ENCODE measurements at places on chromosomes 16 and 17. TPM values are rescaled to one million over a fixed set of nuclear protein-coding genes. Genes with fewer than 3 reads are reported as not detected.

DNA sequence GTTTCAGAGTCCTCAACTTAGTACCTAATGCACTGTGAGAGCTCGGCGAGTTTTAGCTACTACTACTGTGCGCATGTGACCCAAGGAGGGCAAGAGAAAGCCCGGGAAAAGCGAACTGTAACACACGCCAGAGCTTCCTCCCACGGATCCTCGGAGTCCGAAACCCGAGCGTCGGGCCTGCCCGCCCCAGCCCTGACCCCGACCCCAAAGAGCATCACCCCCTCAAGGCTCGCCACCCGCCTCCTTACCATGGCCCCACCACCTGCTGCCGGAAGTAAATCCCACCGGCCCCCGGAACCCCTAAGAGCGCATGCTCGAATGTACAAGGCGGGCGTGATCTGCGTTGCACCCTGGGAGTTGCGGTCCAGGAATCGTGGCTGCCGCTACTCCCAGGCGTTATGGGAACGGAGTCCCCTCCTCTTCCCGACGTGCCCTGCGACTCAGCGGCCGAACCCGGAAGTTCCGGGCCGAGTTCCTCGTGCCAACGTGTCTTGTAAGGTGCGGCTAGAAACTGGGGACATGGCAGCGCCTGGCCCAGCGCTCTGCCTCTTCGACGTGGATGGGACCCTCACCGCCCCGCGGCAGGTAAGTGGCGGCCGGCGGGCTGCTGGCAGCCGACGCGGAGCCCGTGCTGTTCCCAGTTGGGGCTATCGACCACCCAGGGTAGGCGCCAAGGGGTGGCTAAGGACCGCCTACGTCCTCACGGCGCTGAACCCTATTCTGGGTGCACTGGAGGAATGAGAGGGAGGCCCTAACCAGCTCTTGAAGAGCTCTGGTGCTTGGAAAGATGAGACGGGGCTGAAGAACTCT lies at the start of the genes PMM2 and TMEM186:
TSS of gene PMM2 (plus strand) at position 476 of the 810 bp plus-strand sequence. CDS start at position 520, 44 bp downstream.
TSS of gene TMEM186 (minus strand) at position 276 of the 810 bp plus-strand sequence. CDS start at position 251, 25 bp downstream.
- DNase-seq = peak; percentile 93

GRCh38 chr17:28112181-28112580 lies 69.7 kb downstream of the NLK start:
- no peak for DNase-seq

DNA sequence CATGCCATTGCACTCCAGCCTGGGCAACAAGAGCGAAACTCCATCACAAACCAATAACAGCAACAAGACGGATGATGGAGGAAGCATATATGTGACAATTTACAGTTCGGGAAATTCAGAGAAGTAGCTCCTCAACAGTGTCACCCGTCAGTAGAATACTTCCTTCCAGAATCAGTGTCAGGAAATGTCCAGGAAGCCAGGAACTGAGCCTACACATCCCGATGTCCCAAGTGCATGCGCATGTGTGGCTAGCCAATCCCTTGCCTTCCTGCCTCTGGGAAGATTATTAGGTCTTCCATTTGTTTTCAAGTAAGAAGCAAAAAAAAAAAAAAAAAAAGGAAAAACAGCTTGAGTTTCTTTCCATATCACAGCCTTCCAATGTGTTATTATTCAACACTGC lies 1.4 kb upstream of the PITPNC1 start:
- no peak for DNase-seq

- no peak for DNase-seq
Observed at GRCh38 chr17:64682261-64683181, 20.4 kb upstream of the SMURF2 start.

Gene IGFBP4
- total RNA-seq = 25.7 TPM

Gene SYNGR3
- 2.5 TPM for total RNA-seq

- DNase-seq = no peak
Observed at GRCh38 chr17:82838386-82839063, 1.3 kb downstream of the ZNF750 start.

Gene MSL1
- total RNA-seq = 128 TPM

DNA sequence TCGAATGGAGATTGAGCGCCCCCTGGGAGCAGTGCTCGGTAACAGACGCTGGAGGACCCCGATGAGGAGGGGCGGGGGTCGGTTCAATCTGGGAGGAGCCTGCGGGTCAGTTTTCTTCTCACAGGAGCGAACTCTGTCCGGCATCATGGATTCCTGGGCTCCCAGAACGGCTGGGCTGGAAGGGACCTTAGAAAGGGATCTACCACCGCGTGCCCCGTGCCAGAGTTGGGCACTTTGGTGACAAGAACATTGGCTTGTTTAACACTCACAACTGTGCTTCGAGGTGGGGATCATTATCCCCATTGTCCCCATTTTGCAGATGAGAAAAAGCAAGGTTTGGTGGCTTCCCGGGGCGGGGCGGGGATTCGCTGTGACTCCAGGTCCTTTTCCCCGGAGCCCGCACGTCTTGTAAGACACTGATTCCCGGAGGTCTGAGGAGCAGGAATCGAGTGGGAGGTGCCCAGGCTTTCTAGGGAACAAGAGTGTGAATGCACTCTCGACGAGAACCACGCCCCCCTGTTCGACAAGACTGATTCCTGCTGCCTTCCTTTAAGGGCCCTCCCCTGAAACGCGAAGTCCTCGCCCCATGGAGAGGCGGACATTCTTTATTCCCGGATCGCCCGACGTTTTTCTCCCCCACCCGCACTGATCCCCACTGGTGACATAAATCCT lies 1.5 kb upstream of the FBXL19 start:
- peak; percentile 98 for DNase-seq

Gene BRICD5
- 8.7 TPM for total RNA-seq

DNA sequence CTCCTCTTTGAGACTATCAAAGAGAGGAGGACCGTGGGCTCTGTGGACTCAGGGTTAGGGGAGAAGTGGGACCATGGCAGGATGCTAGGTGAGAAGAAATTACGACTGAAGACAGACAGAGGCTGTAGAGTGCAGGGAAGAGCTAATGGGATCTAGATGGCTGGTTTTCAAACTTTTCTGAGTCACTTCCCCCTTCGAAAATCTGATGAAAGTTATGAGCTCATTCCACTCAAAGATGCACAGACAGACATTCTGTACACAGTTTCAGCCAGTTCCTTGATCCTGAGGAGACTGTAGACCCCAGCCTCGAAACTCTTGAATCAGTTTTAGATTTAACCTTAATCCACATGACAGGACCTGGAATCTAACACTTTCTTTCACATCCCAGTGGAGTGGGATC lies 40.7 kb downstream of the RGS9 start:
- no peak for DNase-seq

GRCh38 chr17:79024901-79025737 lies 1.1 kb downstream of the C1QTNF1 start:
- no peak for DNase-seq

DNA sequence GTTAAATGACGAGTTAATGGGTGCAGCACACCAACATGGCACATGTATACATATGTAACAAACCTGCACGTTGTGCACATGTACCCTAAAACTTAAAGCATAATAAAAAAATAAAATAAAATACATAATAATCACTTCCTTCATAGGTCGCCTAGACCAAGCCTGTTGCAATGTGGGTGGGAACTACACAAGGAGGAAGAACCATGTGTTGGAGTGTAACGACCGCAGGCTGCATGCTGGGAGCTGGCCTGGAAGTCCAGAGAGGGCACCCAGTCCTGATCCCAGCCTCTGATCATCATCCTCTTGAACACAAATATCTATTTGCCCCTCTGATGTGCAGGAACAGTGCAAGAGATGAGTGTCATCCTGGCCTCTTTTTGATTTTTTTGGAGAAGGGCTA lies 224.7 kb upstream of the ASIC2 start:
- DNase-seq = no peak

GRCh38 chr17:83183145-83183948 lies 103.9 kb downstream of the METRNL start:
- peak; percentile 50 for DNase-seq

GRCh38 chr16:55754056-55754455 lies 78.8 kb downstream of the CES1 start:
- no peak for DNase-seq

Gene NOS2
- 1.1 TPM for total RNA-seq

DNA sequence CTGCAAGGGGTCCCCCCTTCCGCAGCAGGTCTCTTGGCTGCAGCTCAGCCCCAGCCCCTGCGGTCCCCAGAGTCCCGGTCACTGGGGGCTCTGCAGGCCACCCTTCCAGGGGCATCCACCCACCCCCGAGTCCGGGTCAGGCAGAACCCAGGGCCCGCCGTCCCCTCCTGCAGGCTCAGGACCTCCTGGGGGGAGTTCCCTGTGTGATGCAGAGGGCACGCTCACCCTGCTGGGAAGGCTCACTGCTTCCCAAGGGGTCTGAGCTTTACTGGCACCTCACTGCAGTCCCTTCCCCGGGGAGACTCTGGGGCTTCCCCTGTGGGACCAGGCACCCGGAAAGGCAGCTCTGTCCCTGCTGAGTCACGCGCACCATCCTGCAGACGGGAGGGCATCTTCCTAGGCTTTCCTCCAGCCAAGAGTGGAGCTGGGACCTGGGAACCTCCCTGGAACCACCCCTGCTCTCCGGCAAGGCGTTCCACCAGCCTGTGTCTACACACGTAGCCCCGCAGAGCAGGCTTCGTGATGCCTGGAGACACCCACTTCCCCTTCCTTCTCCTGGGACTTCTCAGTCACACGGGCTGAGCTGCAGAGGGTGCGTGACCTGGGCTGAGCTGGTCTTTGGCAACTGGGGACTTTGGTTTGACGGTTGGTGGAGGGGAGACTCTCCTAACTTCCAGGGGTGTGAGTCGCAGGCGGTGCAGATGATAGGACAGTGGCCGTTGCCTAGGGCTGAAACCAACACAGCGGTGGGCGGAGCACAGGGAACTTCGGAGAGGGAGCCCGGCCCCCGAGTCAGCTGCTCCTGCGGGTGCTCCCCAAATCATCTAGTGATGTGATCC lies 23.4 kb downstream of the SLC25A10 start:
- DNase-seq = peak; percentile 67

Gene GUCY2D
- 0.29 TPM for total RNA-seq

GRCh38 chr16:31138621-31139578 lies 3.4 kb upstream of the PRSS8 start:
- no peak for DNase-seq

DNA sequence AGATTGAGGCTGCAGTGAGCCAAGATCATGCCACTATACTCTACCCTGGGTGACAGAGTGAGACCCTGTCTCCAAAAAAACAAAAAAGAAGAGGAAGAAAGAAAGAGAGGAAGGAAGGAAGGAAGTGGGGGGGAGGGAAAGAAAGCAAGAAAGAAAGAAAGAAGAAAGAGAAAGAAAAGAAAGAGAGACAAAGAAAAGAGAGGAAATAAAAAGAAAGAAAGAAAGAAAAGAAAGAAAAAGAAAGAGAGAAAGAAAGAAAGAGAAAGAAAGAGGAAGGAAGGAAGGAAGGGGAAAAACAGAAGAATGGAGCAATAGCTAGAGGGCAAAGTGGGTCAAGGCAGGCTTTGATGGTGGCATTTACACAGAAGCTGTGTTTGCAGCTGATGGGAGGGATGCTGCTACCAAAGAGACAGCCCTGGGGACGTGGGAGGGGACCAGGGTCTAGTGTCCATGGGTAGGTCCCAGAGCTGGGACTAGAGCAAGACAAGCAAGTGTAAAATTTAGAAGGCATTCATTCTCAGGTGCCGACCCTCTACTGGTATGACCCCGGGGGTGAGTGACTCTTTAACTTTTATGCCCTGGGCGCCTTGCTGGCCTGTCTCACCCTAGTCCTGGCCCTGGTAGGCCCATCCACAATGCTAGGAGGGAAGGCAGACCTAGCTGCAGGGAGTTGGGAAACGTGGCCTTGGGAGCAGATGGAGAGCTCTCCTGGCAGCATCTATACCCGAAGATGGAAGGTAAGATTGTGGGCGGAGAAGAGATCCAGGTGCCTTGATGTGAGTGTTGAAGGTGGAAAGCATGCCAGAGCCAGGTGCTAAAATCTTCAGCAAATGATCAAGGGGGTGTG lies 2.0 kb upstream of the CES3 start:
- DNase-seq = no peak

Gene KRT33B
- not detected for total RNA-seq

DNA sequence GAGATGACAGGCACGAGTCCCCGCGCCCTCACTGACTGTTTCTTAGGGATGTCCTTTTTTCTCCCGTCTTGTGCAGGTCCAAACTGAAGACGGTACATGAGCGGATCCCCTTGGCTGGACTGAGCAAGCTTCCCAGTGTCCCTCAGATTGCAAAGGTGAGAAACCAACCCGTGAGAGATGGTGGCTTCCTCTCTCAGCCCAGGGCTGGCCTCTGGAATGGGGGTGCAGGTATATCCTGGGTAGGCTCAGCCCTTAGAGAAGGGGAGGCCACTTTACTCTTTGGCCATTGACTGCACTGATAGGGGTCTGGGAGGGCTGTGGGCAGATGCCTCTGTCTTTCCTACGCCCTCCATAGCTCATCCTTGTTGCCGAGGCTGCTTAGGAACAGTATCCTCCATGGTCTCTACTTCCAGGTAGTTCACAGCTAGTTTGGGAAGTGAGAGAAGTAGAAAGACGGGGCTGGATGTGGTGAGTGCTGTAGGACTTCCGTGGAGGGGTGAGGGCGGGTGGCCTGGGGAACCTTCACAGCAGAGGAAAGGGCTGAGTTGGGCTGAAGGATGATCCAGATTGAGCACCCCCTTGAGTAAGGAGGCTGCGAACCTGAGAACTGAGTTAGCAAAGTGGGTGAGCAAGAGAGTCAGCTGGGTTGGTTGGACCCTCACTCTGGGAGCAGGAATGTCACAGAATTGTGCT lies 83.0 kb downstream of the OR1D5 start:
- peak; percentile 53 for DNase-seq

Gene ARL17A
- 19.7 TPM for total RNA-seq

Gene PYY
- 3.5 TPM for total RNA-seq

GRCh38 chr17:43772877-43773648 lies 5.7 kb downstream of the DUSP3 start:
- DNase-seq = no peak

DNA sequence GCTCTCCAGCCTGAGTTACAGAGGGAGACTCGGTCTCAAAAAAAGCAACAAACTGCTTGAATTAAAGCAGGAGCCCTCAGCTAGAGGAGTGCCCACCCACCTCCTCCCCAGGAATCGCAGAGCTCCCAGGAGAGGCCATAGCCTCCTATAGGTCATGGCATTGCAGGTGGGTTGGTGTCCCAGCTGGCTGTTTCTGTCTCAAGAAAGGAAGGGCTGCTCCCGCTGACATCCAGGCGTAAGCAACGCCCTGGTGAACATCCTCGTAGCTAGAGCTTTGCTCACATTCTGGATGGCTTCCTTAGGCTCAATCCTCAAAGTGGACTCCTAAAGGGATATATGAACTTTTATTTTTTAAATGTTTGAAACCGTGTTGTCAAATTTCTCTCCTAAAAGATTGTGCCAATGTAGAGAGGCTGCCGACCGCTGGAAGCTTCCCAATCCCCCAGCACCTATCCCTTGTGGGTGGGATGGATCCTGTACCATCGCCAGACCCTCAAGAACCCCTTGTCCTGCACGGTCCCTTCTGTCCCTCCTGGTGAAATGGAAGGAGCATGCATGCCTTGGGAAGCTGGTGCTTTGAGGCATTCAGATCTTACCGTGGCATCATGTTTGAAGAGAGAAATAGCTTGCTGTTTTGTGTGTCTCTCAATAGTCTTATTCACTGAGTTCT lies 5.9 kb downstream of the NLRC5 start:
- DNase-seq = no peak
